Activated gamma-delta T cell (primary cell): ENCODE measurements at places on chromosomes 4 and X.
A peak's percentile ranks its signal among the peaks of the same experiment; 100 is the strongest.

DNA sequence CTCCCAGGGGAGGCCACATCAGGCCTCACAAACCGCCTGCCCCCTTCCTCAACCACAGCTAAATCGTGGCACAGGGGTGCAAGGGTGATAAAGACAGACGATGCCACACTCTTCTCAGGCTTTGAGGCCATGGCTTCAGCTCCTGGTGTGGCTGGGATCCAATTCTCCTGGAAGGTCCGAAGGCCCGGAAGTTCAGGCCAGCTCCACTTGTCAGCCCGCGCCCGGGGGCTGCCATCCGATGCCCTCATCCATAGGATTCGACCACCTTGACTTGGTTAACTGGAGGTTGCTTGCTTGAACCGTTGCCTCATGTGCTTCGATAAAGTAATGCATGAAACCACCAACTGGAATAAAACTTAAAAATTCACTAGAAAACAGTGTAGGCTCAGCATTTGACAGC is 8.2 kb downstream of the TEX13C start:
- DNase-seq: no peak

- DNase-seq: no peak
Measured at GRCh38 chrX:1393871-1394615, 2.1 kb upstream of the SLC25A6 start.

GRCh38 chr4:105155426-105155825 is 8.8 kb downstream of the TET2 start:
- DNase-seq: no peak

DNA sequence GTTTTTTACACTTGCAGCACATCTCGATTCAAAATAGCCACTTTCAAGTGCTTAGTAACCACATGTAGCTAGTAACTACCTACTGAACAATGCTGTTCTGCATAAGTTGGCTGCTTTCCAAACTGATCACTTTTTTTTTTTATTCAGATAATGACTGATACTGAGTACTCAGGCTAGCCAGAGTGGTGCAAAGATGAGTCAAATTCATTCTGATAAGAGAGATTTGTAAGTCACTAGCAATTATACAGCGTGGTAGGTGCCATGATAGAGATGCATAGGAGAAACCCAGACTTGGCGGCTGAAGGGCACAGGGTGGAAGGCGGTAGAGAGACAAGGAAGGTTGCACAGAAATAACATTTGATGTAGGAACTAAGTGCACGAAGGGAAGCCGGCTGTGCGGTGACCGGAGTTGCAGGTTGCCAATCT is 357 bp upstream of the IGBP1 start:
- DNase-seq: no peak

DNA sequence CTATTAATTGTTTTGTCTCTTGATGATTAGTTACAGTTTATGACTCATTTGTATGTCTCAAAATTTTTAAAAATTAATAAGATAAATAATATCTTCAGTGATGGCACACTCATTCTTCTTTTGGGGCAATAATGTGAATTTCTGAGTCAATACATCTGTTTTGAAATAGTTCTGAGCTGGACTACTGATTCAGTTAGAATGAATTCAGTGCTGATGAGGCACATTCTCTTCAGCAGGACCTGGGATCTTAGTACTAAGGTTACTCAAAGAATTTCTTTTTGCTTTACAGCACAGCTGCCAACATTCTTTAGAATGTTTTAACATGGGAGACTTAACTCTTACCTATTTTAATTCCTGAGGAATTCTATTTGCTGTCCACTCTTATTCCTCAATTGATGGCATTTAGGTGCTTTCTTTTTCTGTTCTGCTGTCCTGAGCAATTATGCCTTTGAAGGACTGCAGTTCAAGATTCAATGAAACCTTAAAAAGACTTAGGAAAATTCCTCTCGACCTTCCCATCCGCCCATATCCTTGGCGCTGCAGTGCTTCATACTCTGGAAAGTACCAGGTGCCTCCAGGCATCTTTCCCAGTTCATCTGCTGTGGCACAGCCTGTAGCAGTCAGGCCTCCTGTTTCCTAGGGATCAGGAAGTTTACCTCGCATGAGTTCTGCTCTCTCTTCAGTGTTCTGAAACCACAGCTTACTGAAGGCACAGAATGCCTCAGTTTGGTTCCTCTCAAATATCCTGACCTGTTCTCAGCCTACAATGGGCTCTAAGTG is 213.7 kb downstream of the FSTL5 start:
- DNase-seq: no peak

DNA sequence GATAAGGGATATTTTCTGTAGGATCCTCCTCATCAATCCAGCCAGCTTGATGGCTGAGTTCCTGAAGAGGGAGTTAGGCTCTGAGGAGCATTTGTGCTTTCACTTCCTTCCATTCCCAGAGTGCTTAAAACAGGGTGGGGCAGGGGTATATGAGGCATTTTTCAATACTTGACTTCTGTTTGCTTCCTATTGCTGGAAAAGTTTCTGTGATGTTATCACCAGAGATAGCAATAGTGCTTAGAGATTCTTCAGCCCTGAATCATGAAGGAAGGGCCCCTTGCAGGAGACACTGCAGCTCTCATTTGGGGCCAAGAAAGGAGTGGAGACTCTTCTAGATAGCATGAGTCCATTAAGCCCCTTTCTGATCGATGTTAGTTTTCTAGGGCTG is 166.7 kb upstream of the RPS6KA3 start:
- no peak for DNase-seq

DNA sequence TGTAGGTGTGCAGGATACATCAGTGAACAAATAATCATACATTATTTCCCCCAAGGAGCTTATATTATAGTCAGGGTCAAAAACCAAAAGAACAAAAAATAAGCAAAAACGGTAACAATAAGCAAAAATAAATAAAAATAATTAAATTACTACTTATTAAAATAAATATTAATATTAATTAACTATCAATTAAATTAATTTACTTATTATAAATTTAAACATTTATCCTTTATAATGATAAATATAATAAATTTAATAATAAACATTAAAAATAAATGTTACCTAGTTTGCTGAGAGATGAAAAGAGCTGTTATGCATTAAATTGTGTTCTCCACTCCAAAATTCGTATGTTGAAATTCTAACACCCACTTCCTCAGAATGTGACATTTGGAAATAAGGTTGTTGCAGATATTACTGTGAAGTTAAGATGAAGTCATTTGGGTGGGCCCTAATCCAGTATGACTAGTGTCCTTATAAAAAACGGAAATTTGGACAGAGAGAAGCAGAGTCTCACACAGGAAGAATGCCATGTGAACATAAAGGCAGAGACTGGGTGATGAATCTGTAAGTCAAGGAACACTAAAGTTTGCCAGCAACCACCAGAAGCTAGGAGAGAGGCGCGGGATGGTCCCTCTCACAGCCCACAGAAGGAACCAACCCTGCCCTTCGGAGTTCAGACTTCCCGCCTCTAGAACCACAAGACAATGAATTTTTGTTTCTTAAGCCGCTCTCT is 67.2 kb upstream of the IBSP start:
- no peak for DNase-seq

DNA sequence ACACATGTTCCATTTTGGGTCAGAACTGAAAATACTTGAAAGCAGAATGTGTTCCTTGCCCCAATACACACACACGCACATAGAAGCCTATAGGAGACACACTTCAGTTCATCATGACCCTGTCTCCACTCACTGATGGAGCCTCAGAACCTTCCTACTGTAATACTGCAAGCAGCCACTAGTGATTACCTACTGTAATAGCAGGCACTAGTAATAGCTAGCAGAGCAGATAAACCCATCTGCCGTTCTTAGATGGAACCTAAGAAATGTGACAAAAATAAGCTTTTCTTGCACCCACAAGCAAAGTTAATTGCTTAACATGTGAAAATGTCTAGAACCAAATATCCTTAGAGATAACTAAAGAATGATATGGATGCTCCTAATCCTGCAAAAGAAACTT is 13.6 kb downstream of the AMTN start:
- DNase-seq: no peak

DNA sequence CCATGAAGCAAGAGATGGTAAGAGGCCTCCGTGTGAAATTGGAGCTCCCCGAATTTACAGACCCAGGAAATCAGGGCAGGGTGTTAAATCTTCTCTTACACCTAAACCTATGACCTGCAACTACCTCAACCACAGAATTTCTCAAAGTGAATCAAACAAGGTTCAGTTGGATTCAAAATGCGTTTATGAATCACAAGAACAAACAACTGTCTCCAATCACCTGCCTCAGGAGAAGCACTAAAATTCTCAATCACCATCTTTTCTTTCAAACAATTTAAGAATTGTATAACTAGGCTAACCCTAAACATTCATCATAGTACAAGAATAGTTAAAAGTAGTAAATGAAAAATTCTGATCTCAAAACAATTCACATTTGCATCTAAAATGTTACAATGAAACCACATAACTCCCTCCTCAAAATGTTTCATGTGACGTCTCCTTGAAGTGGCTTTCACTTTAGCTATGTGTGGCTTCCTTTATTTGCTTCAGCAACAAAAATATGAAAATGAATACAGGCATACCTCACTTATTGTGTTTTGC is 19.2 kb downstream of the PPP3CA start:
- no peak for DNase-seq

- DNase-seq: no peak
Measured at GRCh38 chr4:121464854-121465253, 84.0 kb upstream of the QRFPR start.

GRCh38 chr4:183503497-183504063 is 1.3 kb upstream of the ING2 start:
- DNase-seq: peak; percentile 19

DNA sequence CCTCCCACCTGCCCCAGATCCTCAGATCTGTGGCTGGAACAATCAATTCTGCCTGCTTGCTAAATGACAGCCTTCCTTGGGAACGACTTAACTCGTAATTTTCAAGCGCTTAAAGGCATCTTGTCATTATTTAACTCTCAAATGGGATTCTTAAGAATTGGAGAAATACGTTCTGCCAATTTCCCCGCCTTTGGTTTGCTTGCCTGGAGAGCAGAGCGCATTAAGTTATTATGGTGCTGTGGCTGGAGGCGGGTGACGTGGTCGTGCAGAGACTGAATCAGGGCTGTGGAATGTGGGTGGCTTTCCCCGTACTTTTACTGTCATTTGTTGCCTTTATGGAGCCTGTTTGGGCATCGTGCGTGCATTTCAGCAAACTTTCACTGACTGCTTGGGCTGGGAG is 78.9 kb upstream of the PSAPL1 start:
- DNase-seq: no peak

- DNase-seq: no peak
Measured at GRCh38 chrX:15524417-15524816, 23.8 kb downstream of the BMX start.

- no peak for DNase-seq
Measured at GRCh38 chr4:154164931-154165839, 326.4 kb downstream of the DCHS2 start.

DNA sequence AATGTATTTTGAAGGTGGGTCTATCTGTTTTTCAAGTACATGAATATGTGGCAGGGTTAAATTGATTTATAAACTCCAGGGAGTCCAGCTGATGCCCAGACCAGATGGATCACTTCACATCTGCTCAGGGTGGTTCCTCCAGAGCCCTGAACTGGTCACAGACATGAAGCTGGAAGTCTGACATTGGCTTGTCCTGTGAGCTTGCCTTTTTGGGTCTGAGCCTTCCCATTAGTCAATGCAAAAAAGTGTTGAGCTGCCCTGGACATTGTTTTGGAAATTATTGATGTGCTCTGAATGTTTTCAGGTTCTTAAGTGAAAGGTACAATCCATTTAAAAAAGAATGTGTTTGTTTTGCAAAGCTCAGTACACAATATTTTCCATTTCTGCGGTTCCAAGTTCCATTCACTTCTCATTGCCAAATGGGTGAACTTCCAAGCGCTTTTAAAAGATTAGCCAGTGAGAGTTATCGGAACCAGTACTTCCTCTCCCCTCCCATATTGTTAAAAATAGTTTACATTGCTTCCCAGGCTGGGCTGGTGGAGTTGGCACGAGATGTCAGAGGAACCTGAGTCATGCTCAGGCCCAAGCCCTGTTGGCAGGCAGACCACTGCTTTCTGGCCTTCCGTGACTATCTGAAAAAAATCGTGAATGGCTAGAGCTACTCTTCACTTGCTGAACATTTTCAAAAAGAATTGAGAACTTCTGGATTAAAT is 52.1 kb downstream of the PDGFRA start:
- no peak for DNase-seq

DNA sequence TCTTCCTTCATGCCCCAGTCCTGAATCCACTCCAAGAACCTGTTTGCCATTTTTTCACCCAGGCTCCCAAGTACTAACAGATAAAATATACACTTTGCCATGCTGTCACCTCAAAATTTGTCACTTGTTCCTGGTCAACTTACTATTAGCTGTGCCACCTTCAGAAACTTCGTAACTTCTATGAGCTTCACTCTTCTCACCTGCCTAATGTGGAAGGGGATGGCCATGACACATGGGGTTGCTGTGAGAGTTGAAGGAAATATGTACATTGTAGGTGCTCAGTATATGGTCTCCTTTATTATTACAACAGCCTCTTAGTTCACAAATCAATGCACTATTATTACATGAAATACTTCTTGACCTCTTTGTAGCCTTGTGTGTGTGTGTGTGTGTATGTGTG is 10.4 kb downstream of the TMSB4X start:
- DNase-seq: no peak

DNA sequence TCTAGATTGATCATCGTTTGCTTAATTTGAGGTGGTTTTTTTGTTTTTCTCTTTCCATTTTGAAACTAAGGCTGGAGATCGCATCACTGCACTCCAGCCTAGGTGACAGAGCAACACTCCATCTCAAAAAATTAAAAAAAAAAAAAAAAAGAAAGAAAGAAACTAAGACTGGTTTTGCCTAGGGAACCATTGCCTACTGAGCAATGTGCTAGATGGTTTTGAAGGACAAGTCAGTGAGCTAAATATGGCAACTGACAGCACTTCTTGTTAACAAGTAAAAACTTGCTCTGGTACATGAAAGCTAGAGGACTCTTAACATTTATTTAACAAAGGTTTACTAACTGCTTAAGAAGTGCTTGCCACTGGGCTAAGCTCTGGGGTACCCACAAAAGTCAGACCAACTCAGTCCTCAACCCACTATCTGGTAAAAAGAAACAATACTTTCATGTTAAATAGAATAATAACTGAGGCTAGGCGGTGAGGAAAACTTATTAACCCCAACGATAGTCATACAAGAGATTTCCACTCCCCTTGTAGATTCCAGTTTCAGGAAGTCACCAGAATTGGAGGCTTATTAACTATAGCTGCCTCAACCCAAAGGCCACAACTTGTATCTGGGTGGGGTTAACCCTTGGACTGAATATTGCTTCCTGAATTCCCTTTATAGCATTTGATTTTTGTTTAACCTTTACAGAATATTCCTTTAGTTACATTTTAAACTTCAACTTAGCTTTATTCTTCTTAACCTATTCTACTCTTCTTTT is 111.6 kb downstream of the FRYL start:
- no peak for DNase-seq

GRCh38 chr4:66777097-66777496 is 768.2 kb downstream of the CENPC start:
- no peak for DNase-seq

- no peak for DNase-seq
Measured at GRCh38 chrX:6460893-6461490, 73.9 kb downstream of the VCX3A start.

- no peak for DNase-seq
Measured at GRCh38 chr4:38309471-38309870, 349.3 kb downstream of the PTTG2 start.
